ENCODE measurements at places on chromosomes 13 and 19. TPM values are rescaled to one million over a fixed set of nuclear protein-coding genes. Genes with fewer than 3 reads are reported as not detected.

The LRP3 gene
- total RNA-seq: 13.3 TPM

The SIGLEC6 gene
- total RNA-seq: not detected

The ANKRD24 gene
- 0.73 TPM for total RNA-seq

The ZGLP1 gene
- total RNA-seq: 3.4 TPM

The ERICH4 gene
- not detected for total RNA-seq

The ATF5 gene
- total RNA-seq: 35.5 TPM

The ARHGAP35 gene
- total RNA-seq: 57.9 TPM

The KBTBD6 gene
- 8.5 TPM for total RNA-seq

The ZNF675 gene
- 12.8 TPM for total RNA-seq

The STARD13 gene
- 28.7 TPM for total RNA-seq

The CCDC70 gene
- not detected for total RNA-seq

The EDNRB gene
- total RNA-seq: 3.2 TPM

The NLRP5 gene
- not detected for total RNA-seq

The CABP5 gene
- total RNA-seq: not detected

The IGFL3 gene
- total RNA-seq: 93.5 TPM

The PBX4 gene
- 0.93 TPM for total RNA-seq

The APLP1 gene
- total RNA-seq: 66.0 TPM

The IL11 gene
- 183 TPM for total RNA-seq

The FLT3LG gene
- not detected for total RNA-seq

The CYP4F12 gene
- total RNA-seq: not detected

The ZNF493 gene
- total RNA-seq: 13.0 TPM

The ZNF529 gene
- 11.9 TPM for total RNA-seq

The TMEM238 gene
- total RNA-seq: 2.1 TPM

The TNFRSF19 gene
- 27.8 TPM for total RNA-seq

The SLC25A23 gene
- 37.5 TPM for total RNA-seq

The ZNF799 gene
- 1.7 TPM for total RNA-seq

The MYO1F gene
- total RNA-seq: 0.23 TPM

The ZNF677 gene
- total RNA-seq: 28.6 TPM

The HPN gene
- total RNA-seq: 0.31 TPM
